GM12878 (cell line): ENCODE measurements at places on chromosomes 4 and X.
A peak's percentile ranks its signal among the peaks of the same experiment; 100 is the strongest.

DNA sequence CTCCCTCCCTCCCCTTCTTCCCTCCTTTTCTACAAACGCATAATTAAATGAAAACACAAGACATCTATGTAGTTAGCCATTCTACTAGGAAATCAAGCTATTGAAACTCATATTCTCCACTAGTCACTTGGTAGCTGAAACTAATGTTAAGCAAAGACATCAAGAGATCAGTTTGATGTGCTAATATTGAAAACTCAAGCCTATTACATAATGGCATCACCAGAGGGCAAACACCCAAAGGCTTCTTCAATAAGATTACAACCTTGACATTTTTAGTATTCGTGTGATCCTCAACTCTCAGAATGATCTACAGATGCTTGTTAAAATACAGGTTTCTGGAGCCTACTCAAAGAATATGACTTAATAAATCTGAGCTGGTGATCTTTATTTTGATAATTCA lies 6.2 kb upstream of the GUCY1A1 start:
- no peaks in the 10 kb centered on the region for H3K36me3 ChIP-seq
- H3K4me1 ChIP-seq = no peaks in the 10 kb centered on the region
- peaks cover 2% of the 10 kb centered on the region; the same call in 1 of the 2 replicates for H3K27me3 ChIP-seq
- H3K27ac ChIP-seq = no peak overlapping the region
- H3K4me3 ChIP-seq = no peak overlapping the region

GRCh38 chr4:2298532-2298991 lies 36.7 kb upstream of the MXD4 start:
- no peaks in the 10 kb centered on the region for H3K27me3 ChIP-seq
- H3K27ac ChIP-seq = no peak overlapping the region
- H3K4me3 ChIP-seq = no peak overlapping the region
- H3K4me1 ChIP-seq = no peaks in the 10 kb centered on the region
- H3K36me3 ChIP-seq = no peaks in the 10 kb centered on the region
- DNase-seq = no peak

GRCh38 chr4:2534904-2535375 lies 1.5 kb upstream of the FAM193A start:
- no peaks in the 10 kb centered on the region for H3K27me3 ChIP-seq
- no peak for DNase-seq
- H3K27ac ChIP-seq = peak overlapping the region; percentile 83; the same call in 1 of the 2 replicates
- H3K36me3 ChIP-seq = no peaks in the 10 kb centered on the region

DNA sequence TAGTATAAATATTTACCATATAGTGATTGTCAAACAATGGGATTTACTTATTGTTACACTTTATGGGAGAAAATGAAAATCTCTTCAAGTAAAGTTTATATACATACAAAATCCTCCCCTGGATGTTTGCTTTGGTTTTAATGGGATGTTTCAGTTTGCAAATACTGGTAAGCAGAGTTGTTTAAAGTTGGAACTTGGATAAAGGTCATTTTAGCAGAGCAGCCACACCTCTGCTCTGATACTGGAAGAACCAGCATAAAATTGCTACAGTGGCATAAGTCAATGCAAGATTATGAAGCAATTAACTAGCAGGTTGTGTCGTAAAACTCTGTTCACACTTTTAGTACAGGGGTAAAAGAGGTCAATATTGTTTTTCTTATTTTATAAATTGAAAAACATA lies 101.2 kb downstream of the TRAPPC11 start:
- no peak overlapping the region for H3K27ac ChIP-seq
- H3K4me3 ChIP-seq = no peak overlapping the region
- no peaks in the 10 kb centered on the region for H3K27me3 ChIP-seq
- no peaks in the 10 kb centered on the region for H3K4me1 ChIP-seq
- no peaks in the 10 kb centered on the region for H3K36me3 ChIP-seq

GRCh38 chrX:150012647-150013381 lies 74.5 kb upstream of the EOLA2 start:
- H3K36me3 ChIP-seq = no peaks in the 10 kb centered on the region
- no peaks in the 10 kb centered on the region for H3K27me3 ChIP-seq
- H3K27ac ChIP-seq = no peak overlapping the region
- no peaks in the 10 kb centered on the region for H3K4me1 ChIP-seq
- no peak for DNase-seq

- peaks cover 7% of the 10 kb centered on the region; the same call in 1 of the 2 replicates for H3K4me1 ChIP-seq
- H3K27ac ChIP-seq = no peak overlapping the region
Observed at GRCh38 chrX:100685284-100685996, 41.4 kb downstream of the SRPX2 start.

DNA sequence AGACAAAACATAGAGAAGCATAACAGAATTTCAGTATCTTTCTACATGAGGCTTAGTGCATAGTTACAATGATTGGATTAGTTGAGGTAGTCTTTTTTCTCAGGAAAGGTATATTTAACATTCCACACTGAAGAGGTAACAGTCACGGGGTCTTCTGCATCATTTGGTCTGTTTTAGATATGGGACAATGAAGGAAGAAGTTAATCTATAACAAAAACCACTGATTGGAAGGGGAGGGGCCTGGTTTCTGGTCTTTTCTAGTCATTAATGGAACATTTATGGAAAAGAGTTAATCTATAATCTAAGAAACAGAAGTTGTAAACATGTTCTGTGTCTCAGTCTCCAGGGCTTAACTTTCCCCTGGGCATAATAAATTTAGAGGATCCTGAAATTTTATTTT lies 37.3 kb upstream of the HPSE start:
- no peaks in the 10 kb centered on the region for H3K4me1 ChIP-seq
- no peaks in the 10 kb centered on the region for H3K27me3 ChIP-seq
- no peak overlapping the region for H3K27ac ChIP-seq
- H3K36me3 ChIP-seq = no peaks in the 10 kb centered on the region

GRCh38 chrX:24838629-24839028 lies 144.9 kb downstream of the POLA1 start:
- H3K27me3 ChIP-seq = no peaks in the 10 kb centered on the region
- no peak overlapping the region for H3K4me3 ChIP-seq
- no peaks in the 10 kb centered on the region; the same call in 1 of the 2 replicates for H3K36me3 ChIP-seq
- no peaks in the 10 kb centered on the region for H3K4me1 ChIP-seq
- peak; percentile 1 for DNase-seq

- DNase-seq = no peak
- H3K36me3 ChIP-seq = no peaks in the 10 kb centered on the region
Observed at GRCh38 chr4:73853246-73853704, at the start of gene PF4V1. PF4V1 (plus strand) TSS chr4:73853296; CDS start chr4:73853363, 67 bp downstream.

- no peak for DNase-seq
- H3K4me1 ChIP-seq = no peaks in the 10 kb centered on the region
- no peak overlapping the region for H3K27ac ChIP-seq
- H3K4me3 ChIP-seq = no peak overlapping the region
- no peaks in the 10 kb centered on the region for H3K36me3 ChIP-seq
Observed at GRCh38 chr4:8853249-8853648, 18.4 kb downstream of the HMX1 start.

DNA sequence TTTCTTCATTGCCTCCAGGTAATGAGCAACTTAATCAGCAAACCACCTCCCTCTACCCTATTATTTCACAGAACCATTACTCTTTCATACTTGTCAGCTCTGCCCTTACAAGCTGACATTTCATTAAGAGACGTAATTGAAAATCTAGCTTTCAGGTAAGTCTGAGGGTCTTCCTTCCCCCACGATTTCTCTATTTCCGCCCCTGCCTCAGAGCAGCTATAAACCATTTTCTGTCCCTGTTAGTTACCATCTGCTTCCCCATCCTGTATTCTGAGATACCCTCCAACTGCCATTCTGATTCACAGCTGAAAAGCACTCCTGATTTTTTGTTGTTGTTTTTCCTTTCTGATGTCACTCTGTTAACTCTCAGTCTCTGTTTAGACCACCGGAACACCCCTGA lies 37.1 kb downstream of the SH3RF1 start:
- no peaks in the 10 kb centered on the region for H3K4me1 ChIP-seq
- H3K36me3 ChIP-seq = no peaks in the 10 kb centered on the region
- no peaks in the 10 kb centered on the region for H3K27me3 ChIP-seq
- DNase-seq = no peak
- H3K27ac ChIP-seq = no peak overlapping the region

- H3K4me1 ChIP-seq = no peaks in the 10 kb centered on the region
- H3K27me3 ChIP-seq = no peaks in the 10 kb centered on the region
- H3K36me3 ChIP-seq = no peaks in the 10 kb centered on the region
- no peak for DNase-seq
- no peak overlapping the region for H3K27ac ChIP-seq
Observed at GRCh38 chrX:32894679-32895078, 316.7 kb downstream of the DMD start.

- H3K4me3 ChIP-seq = peak overlapping the region; percentile 22
- peak overlapping the region; percentile 98 for H3K27ac ChIP-seq
- peaks cover 28% of the 10 kb centered on the region for H3K36me3 ChIP-seq
- DNase-seq = peak; percentile 98
- no peaks in the 10 kb centered on the region for H3K27me3 ChIP-seq
- peaks cover 47% of the 10 kb centered on the region for H3K4me1 ChIP-seq
Observed at GRCh38 chr4:2745981-2746806, 9.9 kb downstream of the TNIP2 start.

GRCh38 chrX:40108162-40108958 lies 10.6 kb upstream of the BCOR start:
- no peaks in the 10 kb centered on the region for H3K36me3 ChIP-seq
- peak overlapping the region; percentile 36; the same call in 1 of the 2 replicates for H3K4me3 ChIP-seq
- H3K4me1 ChIP-seq = peaks cover 11% of the 10 kb centered on the region; the same call in 1 of the 2 replicates
- DNase-seq = no peak
- H3K27me3 ChIP-seq = no peaks in the 10 kb centered on the region

DNA sequence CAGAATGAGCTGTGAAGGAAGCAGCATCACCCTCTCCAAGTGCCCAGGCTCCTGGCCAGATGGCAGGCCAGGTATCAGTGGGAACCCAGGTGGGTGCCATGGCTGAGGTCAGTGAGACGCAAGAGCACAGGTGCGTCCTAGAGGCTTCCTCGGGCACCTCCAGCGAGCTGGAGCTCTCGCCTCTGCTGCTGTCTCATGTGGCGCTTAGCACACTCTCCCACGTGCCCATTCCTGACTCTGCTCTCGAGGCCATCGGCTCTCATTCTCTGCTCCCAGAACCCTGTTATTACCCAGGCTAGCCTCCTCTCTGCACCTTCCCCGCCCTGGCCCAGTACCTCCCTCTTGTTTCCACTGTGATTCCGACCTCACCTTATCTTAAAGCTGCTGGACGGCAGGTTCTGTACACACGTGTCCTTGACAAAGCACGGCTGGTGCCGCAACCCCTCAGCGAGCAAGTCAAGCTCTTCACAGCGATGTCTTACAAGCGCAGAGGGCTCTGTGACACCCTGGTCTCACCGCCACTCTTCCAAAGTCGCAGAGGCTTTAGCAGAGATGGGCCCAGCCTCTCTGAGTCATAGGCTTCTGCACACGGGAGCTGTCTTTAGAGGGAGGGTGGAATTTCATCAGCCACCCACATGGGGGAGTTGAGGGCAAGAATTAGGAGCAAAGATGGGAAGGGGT lies 15.4 kb upstream of the MSANTD1 start:
- H3K4me1 ChIP-seq = no peaks in the 10 kb centered on the region
- no peak for DNase-seq
- peaks cover 27% of the 10 kb centered on the region for H3K36me3 ChIP-seq
- H3K4me3 ChIP-seq = no peak overlapping the region

DNA sequence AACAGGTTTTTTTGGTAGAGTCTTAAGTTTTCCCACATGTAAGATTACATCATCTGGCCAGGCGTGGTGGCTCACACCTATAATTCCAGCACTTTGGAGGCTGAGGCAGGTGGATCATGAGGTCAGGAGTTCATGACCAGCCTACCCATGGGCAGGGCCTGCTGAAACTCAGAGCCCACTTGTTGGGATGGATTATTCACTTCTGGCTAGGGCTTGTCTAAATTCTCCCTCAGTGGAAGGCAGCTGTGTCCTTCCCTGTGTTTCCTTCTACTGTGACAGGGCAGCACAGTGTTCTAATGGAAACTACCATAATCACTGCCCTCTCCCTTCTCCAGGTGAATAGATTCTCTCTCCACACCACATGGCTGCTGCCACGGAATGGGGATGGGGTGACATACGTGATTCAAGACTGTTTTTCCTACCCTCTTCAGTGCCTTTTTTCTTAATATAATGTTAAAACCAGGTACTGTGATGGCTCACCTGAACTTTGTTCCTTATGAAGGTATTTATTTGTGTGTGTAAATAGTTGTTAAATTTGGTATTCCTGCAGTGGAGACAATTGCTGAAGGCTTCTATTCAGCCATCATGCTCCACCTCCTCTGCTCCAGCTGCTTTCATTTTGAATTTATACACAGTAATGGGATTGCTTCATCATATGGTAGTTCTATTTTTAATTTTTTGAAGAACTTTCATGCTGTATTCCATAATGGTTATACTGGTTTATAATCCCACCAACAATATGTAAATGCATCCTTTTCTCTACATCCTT lies 287.2 kb upstream of the HS3ST1 start:
- H3K27me3 ChIP-seq = no peaks in the 10 kb centered on the region
- no peaks in the 10 kb centered on the region for H3K36me3 ChIP-seq
- H3K4me3 ChIP-seq = no peak overlapping the region
- DNase-seq = no peak
- no peaks in the 10 kb centered on the region for H3K4me1 ChIP-seq

DNA sequence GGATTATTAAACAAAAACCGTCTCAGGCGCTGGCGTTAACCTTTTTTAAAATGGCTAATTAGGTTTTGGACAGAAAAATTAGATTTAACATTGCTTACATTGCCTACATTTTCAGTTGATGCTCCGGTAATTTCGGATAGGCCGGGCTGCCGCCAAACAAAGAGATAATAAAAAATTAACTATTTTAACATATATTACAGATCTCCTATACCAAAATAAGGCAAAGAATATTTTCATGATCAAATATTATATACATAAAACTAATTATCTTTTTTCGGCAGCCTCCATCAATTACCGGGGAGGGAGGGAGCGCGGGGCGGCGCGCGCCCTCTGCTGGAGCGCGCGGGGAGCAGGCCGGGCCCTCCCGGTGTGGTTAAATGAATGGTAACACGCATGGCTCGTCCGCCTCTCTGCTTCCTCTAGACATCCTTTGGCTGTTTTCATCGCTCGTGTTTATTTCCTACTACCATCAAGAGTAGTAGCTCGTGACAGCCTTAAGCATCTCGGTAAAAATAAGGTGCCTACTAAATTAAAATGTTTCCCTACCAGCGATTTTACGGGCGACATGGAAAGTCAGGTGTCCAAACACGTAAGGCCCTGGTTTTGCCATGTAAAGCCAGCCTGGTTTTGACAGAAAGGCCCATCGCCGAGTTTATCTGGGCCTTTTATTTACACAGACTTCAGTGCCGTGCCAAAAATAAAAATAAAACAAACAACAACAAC lies 52.4 kb upstream of the TMEM33 start:
- peaks cover 22% of the 10 kb centered on the region for H3K27me3 ChIP-seq
- H3K36me3 ChIP-seq = no peaks in the 10 kb centered on the region
- DNase-seq = no peak
- H3K4me3 ChIP-seq = no peak overlapping the region
- H3K27ac ChIP-seq = no peak overlapping the region

GRCh38 chr4:146190456-146190855 lies 14.9 kb downstream of the LSM6 start:
- H3K4me3 ChIP-seq = no peak overlapping the region
- H3K27me3 ChIP-seq = no peaks in the 10 kb centered on the region
- H3K36me3 ChIP-seq = peaks cover 5% of the 10 kb centered on the region
- no peak overlapping the region for H3K27ac ChIP-seq

DNA sequence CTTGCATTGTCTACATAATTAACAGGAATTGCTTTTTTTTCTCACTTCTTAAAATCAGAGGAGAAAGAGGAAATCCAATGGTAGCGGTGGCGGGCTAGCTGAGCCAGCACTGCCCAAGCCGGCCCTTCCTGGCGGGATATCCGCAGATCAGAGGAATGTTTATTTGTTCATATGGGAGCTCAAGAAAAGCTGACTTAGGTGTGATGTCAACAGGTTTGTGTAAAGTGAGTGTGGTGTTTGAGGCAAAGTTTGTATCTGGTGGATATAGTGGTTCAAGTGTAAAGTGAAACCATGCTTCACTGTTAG lies 466 bp upstream of the SLC39A8 start:
- peaks cover 11% of the 10 kb centered on the region for H3K4me1 ChIP-seq
- DNase-seq = no peak
- H3K27me3 ChIP-seq = no peaks in the 10 kb centered on the region
